ENCODE measurements at places on chromosomes 6 and 20. TPM values are rescaled to one million over a fixed set of nuclear protein-coding genes. Genes with fewer than 3 reads are reported as not detected.

DNA sequence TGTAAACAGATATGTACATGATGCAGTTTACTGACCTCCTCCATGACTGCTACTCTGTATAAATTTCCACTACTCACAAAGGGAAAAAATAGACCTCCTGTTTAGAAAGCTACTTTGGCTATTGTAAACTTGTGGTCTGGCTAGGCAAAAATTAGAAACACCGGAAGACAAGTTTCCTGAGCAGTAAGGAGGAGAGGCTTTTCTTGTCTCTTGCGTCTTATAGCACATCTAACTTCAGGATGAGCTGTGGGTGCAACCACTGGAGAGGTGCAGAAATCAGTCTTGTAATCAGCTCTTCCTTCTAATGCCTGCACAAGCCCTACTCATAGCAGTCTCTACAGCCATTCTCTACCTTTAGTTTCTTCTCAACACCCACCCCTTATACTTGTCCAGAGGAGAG lies 296.5 kb upstream of the SLC35B3 start:
- DNase-seq, result no peak

DNA sequence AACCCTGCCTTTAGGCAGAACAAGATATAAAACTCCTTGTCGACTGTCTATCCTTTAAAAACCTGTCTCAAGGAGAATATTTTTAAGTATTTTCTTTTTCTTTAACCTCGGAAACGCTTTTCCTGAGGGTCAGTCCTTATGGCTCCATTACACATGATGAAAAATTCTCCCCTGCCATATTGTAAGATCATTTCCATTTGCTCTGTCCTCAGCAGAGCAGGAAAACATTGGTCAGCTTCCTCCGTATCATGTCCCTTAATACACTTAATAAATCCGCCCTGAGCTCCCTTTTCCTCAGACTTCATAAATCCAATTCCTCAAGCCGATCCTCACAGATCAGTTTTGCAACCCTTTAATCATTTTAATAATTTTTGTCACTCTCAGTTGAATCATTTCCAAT lies 234.5 kb upstream of the AGPAT4 start:
- DNase-seq, result no peak

- DNase-seq, result no peak
These were observed 229.1 kb downstream of the SIM1 start for GRCh38 chr6:100235631-100236030.

The PPP1R14C gene
- 7.8 TPM for total RNA-seq

DNA sequence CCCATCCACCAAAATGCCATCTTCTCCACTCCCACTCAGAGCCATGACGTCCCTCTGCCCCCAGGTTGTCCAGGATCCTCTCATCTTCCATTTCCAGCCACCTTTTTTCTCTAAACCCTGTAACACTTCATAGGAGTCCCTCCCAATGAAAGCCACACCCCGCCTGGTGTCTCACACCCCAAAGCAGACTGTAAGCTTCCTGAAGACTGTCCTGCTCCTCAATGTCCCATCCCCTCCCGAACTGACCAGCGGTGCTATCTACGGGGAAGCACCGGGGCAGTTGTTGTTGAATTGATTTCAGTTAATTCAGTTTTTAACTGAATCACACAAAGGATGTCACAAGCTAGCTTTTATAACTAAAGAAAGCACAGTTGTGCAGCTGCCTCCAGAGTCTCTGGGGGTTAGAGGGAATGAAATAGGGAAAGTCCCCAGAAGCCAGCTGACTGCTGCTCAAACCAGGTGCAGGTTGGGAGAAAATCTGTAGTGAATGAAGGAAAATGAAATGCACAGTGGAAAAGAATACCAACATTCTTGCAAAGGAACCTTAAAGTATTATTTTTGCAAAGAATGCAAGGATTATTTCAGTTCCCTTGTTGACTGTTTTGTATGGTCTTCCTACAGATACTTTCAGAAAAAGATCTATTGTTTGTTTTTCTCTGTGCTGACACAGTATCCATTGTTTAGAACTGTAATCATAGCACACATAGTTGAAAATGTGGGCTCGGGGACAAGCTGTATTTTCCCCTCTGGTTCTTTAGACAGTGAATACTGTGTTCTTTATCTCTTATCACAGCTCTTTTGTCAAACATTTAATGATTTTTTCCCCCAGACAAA lies 222.6 kb upstream of the QKI start:
- DNase-seq, result no peak

The FOXS1 gene
- total RNA-seq, result not detected

Data from HCT116 (cell line).